ENCODE measurements at places on chromosomes 7 and 10.

GRCh38 chr10:76937181-76937600 is 700.4 kb downstream of the KCNMA1 start:
- no peak for DNase-seq

GRCh38 chr7:41763626-41764025 is 60.7 kb upstream of the INHBA start:
- DNase-seq, result no peak

- no peak for DNase-seq
Observed at GRCh38 chr10:113735913-113736312, 15.6 kb upstream of the PLEKHS1 start.

- DNase-seq, result no peak
Observed at GRCh38 chr10:79059859-79060379, 8.8 kb upstream of the ZMIZ1 start.

GRCh38 chr10:133088179-133088955 is 643 bp downstream of the ADGRA1 start:
- DNase-seq, result no peak

DNA sequence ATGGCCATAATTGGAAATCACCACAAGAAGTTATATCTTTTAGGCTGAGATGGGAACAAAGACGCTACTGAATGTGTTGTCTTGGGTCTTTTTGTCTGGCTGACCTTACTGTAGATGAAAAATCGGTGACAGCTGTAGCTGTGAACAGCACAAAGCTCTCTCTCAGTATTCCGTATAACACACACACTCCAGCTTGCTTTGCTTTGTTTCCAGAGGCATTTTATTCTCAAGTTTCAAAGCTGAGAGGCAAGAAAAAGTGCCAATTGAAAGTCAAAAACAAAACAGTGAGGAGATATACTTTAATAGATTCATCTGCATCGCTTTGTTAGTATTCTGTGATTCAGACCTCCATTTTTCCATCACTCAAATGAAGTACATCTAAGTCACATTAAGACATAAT is 39.6 kb upstream of the CABCOCO1 start:
- DNase-seq, result no peak

DNA sequence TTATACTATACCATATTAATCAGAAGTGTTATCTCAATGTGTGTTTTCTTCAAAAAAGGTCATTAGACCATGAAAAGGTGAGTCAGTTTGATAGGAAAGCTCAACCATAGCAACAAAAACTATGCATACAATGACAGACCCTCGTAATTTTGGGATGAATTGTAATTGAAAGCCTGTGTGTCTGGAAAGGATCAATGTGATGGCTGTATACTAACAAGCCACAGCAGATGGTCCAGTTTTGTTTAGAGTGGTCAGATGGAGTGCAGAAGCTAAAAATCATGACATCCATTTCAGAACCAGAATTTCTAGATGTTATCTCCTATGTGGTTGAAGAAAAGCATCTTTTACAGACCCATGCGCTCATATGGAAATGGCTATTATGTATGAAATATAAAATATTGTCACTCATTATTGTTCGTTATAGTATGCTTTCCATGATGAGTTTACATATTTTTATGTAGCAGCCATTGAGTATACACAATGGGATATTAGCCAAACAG is 88.3 kb upstream of the CNTNAP2 start:
- DNase-seq, result no peak

- DNase-seq, result peak; percentile 32
Observed at GRCh38 chr7:17304926-17305325, 6.5 kb downstream of the AHR start.

DNA sequence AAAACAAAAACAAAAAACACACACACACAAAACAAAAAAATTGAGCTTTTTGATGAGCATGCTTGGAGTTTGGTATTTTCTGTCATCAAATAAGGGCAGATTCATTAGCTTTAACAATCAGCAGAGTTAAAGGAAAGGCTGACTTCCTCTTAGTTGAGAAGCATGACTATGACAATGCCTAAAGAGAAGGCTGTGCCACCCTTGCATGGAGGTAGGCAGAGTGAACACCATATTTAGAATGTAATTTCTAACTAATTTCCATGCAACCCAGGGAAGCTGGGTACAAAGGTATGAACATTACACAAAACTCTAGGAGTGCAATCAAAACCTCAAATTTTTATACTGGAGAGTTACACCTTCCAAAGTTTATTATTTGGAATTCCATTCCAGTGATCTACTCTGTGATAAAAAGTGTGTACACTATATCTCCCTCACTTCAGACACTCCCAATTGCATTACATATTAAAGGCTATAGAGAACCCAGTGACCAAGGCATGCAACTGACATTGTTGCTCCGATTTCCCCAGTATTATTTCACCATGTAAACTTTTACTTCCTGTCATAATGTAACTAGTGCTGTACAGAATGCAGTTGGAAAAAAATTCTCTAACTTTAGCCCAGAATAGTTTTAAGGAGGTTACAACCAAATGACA is 9.4 kb upstream of the CYCS start:
- no peak for DNase-seq

DNA sequence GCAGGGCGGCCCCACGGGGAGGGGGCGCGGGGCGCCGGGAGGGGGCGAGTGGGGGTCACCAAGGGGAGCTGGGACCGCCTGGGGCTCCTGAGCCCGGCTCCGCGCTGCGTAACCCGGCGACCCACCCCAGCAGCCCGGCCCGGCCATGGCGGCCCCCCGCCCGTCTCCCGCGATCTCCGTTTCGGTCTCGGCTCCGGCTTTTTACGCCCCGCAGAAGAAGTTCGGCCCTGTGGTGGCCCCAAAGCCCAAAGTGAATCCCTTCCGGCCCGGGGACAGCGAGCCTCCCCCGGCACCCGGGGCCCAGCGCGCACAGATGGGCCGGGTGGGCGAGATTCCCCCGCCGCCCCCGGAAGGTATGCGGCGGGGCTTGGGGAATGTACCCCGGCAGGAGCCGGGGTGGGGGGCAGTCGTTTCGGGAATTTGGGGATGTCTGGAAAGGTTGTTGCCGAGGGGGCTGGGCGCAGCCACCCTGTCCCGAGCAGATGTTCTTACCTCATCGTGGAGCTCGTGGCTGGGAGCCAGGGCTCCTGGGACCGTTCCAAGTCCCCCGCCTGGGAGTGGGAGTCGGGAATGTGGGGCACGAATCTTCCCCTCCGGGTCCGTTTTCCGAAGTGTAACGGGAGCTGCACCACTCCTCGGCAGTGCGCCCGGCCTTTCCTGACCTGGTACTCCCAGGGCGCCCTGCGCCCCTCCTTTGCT is 431 bp downstream of the ZYX start:
- DNase-seq, result peak; percentile 79

- no peak for DNase-seq
Observed at GRCh38 chr10:132815168-132815857, 29.4 kb upstream of the NKX6-2 start.

GRCh38 chr7:140601566-140602174 is 38.9 kb downstream of the DENND2A start:
- DNase-seq, result no peak

- DNase-seq, result peak; percentile 41
Observed at GRCh38 chr10:100186253-100187212, 704 bp upstream of the ERLIN1 start.

- DNase-seq, result no peak
Observed at GRCh38 chr10:88064608-88065382, 201.4 kb downstream of the PTEN start.

- no peak for DNase-seq
Observed at GRCh38 chr10:83536426-83536825, 602.9 kb upstream of the GHITM start.

GRCh38 chr10:110861930-110862649 is 9.6 kb upstream of the PDCD4 start:
- no peak for DNase-seq

DNA sequence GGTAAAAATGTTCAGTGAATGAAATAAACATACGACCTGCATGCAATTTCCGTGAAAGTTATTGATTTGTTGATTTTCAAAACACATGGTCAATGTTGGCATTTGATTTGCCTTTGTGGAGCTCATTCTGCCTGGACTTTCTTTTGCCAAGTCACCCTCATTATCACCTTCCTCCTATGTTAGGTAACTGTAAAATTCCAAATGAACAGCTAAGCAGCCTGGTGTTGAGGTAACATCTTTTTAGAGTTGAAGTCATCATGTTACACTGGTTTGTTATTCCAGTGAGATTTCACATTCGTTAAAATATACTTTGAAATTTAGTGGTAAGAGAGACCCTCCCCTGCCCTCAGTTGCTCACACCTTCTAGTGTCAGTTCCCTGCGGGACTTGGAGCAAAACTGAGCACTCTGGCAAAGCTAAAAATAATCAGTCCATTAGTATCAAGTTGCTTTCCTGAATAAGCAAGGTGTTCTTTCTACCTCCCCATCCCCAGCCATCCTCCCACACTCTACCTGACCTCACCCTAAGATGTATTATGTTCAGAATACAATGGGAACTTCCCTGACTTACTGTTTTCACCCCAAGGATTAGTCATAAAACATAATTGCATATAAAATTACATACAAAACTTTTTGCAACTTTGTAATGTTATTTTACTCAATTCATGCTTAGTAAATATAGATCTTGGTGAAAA is 283.3 kb upstream of the SEMA3A start:
- DNase-seq, result no peak
